ENCODE measurements at places on chromosomes 7 and 10.

DNA sequence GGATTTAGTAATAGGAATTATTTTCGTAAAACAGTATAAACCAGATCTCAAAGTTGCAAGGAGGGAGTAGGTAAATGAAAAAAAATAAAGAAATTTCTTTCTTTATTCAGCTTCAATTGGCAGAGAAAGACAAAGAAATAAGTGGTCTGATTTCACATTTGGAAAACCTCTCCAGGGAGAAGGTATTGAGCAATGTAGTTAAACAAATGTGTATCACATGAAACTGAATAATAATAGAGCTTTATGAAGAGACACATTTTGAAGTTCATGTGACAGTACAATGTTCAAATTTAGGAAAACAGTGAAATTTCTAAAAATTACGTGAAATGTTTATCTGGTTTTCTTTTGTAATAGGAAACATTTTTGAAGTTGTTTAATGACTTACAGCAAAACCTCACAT lies 63.0 kb downstream of the TAX1BP1 start:
- no peak for DNase-seq

GRCh38 chr10:33579996-33580395 lies 245.5 kb upstream of the NRP1 start:
- DNase-seq = no peak

- no peak for DNase-seq
These were observed 77.4 kb downstream of the ZEB1 start for GRCh38 chr10:31396376-31396775.

GRCh38 chr10:103917302-103918052 lies 507 bp downstream of the STN1 start:
- no peak for DNase-seq

DNA sequence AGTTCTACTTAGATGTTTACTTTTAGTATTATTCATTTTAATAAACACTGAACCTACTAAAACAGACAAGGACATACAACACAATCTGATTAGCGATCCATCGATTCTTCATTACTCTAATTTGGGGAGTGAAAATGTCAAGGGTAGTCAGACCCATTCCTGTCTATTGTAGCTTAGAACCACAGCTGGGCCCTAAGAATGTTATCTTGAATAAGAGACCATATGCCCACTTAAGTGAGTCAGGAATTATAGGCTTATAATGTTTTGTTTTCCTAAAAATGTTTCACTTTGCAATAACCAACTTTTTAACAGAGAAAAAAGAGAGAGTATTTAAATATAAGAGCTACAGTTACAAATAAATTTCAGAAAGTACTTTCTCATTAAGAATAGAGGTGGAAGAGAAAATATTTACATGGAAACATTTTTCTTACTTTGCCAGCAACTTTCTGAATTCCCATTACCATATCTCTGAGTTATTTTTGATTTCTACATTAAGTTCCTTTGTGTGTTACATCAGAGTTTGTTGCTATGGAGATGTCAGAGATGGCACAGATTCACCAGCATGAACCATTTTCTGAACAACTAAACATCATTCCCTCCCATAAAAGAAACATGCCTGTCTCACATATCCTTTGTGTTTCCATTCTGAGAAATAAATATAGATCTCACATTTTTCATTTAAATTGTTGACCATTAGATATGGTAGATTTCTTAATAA lies 75.4 kb upstream of the SLC13A1 start:
- DNase-seq = no peak

DNA sequence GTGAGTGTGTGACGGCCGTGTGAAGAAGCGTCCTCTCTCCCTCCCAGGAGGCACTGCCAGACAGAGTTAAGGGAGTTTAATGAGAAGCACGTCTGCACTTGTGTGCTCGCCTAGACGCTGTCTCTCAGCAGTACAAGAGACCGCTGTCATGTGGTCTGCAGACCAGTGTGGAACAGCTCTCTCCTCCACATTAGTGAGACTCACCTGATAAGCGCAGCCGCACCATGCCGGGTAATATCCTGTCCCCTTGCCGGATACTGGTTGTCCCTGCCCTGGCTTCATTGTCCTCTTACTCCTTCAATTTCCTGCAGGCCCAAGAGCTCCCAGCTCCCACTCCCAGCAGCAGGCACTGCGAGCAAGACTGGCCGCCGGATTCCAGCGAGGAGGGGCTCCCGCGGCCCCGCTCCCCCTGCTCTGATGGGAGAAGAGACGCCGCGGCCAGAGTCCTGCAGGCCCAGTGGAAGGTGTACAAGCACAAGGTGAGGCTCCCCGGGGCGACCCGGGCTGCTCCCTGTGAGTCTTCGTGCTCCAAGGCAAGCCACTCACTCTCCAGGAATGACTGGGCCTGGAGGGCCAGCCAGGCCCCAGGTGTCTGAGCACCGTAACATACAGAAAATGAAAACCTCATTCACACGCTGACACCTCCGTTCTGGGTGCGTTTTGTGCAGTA lies 33.5 kb upstream of the TTYH3 start:
- DNase-seq = no peak

GRCh38 chr7:38953971-38954370 lies 23.7 kb upstream of the POU6F2 start:
- no peak for DNase-seq

- DNase-seq = no peak
These were observed 44.6 kb upstream of the DLG5 start for GRCh38 chr10:77970869-77971803.

- no peak for DNase-seq
These were observed 37.0 kb downstream of the CHCHD3 start for GRCh38 chr7:133044722-133045473.

- DNase-seq = no peak
These were observed 3.2 kb downstream of the MAFK start for GRCh38 chr7:1533547-1534329.

- DNase-seq = no peak
These were observed 25.1 kb downstream of the AQP1 start for GRCh38 chr7:30936650-30937245.

DNA sequence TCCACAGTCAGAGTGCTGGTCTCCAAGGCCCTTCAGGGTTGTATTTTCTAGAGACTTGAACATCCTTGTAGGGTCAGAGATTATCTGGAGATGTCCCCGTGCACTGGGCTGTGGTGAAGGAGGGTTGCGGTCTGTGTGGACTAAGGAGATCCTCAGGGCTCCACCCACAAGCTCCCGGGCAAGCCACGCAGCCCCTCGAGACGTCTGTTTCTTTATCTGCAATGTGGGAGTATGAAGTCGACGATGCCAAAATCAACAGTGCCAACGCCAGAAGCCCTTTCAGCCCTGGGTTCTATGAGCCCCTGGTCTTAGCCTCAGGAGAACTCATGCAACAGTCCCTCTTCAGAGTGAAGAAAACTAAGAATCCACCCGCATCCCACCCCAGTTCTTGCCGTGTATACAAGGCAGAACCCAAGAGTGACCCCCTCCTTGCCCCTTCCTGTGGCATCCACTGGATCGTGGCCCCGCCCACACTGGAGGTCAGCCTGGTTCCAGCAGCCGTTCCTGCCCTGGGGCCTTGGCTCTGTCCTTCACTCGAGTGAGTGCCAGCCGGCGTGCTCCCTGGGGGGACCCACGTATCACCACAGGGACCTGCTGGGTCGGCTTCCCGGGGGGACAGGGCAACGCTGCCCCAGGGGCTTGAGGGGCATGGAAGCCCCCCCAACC lies 6.0 kb upstream of the SHH start:
- DNase-seq = no peak

DNA sequence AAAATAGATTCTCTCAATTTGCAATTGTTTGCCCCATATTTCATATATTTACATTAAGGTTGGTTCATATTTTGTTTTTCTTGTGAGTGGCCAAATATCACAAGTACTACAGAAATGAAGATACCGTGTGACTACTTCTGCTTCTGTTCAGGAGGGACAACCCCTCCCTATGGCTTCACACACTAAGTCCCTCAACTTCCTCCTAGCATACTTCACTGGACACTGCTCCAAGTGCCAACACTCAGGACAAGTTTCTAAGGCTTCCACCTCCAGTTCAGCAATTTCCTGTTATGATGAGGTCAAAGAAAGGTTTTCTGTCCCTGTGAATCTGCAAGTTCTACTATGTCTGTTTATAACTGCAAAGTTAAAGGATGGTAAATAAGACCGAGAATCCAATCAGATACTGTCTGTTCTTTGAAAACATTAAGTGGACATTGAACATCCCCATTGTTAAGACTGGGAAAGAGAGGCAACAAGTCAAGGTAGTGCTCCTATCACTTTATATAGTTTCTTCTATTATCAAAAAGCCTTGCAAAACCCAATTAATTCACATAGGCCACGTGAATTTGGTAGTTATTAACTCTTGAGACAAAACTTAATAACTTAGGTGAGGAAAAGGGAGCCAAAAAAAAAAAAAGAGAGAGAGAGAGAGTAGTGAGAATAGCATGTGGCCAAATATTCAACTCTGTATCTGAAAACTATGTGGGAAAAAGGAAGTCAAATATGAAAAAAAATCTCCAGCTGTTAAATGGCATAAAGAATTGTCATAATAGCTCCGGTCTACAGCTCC lies 81.3 kb upstream of the DKK1 start:
- no peak for DNase-seq

- DNase-seq = no peak
These were observed 174.4 kb downstream of the ARID5B start for GRCh38 chr10:62075912-62076311.

GRCh38 chr10:74929197-74929596 lies 102.8 kb downstream of the KAT6B start:
- no peak for DNase-seq

DNA sequence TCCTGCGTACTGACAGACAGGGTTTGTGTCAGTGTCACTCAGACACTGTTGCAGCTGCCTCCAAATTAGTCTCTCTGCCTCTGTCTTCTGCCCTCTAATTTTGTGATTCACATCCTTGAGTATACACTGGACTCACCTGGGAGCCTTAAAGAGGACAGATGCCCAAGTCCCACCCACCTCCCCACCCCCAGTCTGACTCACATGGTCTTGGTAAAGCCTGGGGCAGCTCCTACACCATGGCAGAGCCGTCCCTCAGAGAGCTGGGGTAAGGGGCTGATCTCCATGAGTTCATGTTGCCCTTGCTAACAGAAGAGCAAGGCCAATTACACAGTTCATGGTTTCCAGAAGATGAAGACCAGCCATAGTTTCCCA lies 197.6 kb upstream of the STK17A start:
- no peak for DNase-seq

DNA sequence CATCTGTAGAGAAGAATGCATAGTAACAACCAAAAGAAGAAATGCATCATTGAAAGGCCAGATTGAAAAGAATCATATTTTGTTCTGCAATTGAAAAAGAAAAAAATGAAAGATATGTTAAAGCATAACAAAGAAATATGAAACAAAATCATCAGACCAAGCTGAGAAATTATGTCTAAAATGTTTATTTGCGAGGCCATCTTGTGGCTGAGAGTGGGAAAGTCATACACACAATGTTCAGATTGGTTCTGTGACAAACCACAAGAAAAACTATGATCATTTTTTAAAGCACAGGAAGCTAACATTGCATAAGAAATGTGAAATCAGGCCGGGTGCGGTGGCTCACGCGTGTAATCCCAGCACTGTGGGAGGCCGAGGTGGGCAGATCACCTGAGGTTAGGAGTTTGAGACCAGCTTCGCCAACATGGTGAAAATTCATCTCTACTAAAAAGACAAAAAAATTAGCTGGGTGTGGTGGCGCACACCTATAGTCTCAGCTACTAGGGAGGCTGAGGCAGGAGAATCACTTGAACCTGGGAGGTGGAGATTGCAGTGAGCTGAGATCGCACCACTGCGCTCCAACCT lies 36.6 kb downstream of the ABCB5 start:
- DNase-seq = no peak

All from stimulated activated CD8-positive, alpha-beta memory T cell treated with anti-CD3 and anti-CD28 coated beads, Interleukin-7, amount 100 ng/mL, for 1 hour (primary cell).